ENCODE measurements at places on chromosomes 2 and 18.

- no peak for DNase-seq
Observed at GRCh38 chr2:145036421-145037011, 516.6 kb upstream of the ZEB2 start.

DNA sequence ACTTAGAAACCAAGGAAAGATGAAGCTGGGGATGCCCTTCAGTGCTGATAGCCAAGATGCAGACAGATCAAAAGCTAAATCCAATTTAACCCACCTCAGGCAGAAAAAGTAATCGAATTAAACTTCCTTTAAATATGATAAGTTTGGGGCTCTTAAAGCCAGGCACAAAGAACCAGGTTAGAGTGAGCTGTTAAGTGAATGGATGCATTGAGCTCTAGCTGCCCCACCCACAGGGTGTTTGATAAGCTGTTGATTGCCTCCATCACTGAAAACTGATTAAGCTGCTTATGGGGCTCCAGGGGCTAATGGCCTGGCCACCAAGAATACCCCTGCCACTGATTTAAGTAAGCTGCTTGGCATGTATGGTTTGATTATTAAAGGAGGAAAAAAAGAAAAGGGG is 119.8 kb downstream of the PLEKHM3 start:
- DNase-seq, result no peak

GRCh38 chr2:70608373-70608772 is 54.7 kb upstream of the TGFA start:
- DNase-seq, result no peak

GRCh38 chr18:5413447-5413846 is 117.9 kb upstream of the ZBTB14 start:
- DNase-seq, result no peak

DNA sequence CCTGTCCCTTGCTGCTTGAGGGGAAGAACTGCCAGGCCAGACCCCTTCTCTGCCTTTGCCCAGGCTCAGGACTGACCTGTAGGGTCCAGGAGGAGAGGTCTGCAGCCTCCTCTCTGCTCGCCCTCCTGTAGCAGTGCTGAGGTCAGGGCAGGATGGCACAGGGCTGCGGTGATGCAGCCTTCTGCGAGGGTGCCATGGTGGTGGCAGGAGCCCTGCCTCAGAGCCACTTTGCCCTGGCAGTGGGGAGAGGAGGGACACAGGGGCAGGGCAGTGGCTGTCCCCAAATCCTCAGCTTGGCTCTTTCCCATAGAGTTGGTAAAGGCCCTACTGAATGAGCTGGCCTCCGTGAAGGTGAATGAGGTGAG is 884 bp downstream of the PROM2 start:
- DNase-seq, result no peak

GRCh38 chr2:79087785-79088364 is at the start of gene REG1B:
Gene REG1B, minus strand, starts transcription at chr2:79087993. Its CDS starts 381 bp downstream, at chr2:79087612.
- no peak for DNase-seq

DNA sequence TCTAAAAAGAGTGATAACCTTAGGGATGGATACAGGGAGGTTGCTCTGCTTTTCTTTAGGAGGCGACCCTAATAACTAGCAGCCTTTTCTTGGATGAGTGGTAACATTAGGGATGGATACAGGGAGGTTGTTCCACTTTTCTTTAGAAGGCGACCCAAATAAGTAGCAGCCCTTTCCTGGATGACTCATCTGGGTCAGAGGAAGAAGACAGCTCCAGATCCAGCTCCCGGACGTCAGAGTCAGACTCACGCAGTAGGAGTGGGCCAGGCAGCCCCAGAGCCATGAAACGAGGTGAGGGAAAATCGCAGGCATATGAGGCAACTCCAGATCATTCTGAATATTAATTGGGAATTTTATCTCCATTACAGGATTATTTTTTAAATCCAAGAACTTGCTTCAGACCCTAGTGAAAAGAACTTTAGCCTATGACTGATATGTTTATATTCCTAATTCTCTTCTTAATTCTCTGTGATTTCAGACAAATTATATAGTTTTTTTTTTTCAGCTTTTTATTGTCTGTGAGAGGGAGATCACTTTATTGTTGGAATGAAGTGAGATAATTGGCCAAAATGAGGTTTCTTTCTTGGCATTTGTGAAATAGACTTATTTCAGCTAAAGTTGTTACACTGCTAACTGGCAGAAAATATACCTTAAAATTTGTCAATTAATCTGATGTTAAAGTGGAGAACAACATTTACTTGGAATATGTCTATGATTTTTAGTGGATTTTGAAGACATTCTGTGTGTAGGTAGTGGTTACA is 31.2 kb upstream of the C1GALT1C1L start:
- no peak for DNase-seq

DNA sequence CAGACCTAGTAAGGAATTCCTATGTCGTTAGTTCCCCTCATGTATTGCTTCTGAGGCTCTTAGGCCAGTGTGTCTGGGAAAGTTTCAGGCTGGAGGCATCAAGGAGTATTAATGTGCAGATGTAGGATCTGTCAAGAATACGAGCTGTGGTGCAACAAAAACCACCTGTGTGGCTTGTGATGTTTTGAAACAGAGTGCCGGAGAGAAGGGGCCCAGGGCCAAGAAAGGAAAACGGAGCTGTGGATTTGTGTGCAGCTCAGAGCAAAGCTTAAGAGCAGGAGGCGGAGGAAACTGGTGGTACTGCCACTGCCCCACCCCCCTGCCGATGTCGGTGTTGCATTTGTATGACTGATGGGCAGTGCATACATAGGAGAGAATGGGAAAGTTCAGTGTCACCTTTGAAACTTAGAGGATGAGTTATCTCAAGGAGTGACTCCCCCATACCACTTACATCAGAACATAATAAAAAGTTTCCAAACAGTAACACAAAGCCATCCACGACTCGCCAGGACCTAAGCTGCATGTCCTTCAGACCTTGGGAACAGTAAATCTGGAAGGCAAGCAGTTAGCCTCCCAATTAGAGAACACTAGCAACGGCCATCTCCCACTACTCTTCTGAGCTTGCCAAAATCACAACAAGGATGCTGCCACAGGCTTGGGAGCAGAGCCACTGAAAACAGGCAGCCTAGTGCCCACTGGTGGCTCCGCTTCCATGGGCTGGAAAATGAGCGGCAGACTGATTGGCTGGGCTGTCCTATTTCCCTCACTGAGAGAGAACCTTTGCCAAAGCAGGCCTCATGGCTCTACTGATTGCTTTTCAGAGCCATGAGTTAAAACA is 152.7 kb upstream of the NT5C1B start:
- no peak for DNase-seq

- no peak for DNase-seq
Observed at GRCh38 chr2:41326851-41327250, 721.0 kb upstream of the PKDCC start.

- DNase-seq, result no peak
Observed at GRCh38 chr18:515156-515815, 14.8 kb upstream of the COLEC12 start.

GRCh38 chr2:126902859-126903258 is 4.2 kb downstream of the TEX51 start:
- DNase-seq, result no peak
